Thyroid gland (tissue), 4 donors: ENCODE measurements at places on chromosomes 13 and 19. TPM values are rescaled to one million over a fixed set of nuclear protein-coding genes. Genes with fewer than 3 reads are reported as not detected.
A peak's percentile ranks its signal among the peaks of the same experiment; 100 is the strongest.

GRCh38 chr19:16847430-16847829 is 18.2 kb downstream of the SIN3B start:
- DNase-seq, result no peak

SELENOV gene
- 2.7 TPM for total RNA-seq

DNA sequence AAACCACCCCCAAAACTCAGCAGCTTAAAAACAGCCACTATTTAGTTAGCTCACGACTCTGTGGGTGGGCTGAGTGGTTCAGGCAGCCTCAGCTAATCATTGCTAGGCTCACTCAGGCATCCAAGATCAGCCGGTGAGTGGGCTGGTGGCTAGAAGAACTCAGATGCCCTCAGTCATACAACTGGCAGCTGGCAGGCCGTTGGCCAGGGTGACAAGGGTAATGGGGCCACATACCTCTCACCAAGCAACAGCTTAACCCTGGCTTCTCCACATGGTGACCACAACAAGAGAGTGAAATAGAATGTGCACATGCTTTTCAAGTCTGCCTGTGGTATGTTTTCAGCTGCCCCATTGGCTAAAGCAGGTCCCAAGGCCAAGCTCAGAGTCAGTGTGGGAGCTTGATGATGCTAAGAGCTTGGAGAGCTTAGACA is 435.4 kb upstream of the TSHZ3 start:
- DNase-seq, result no peak

DNA sequence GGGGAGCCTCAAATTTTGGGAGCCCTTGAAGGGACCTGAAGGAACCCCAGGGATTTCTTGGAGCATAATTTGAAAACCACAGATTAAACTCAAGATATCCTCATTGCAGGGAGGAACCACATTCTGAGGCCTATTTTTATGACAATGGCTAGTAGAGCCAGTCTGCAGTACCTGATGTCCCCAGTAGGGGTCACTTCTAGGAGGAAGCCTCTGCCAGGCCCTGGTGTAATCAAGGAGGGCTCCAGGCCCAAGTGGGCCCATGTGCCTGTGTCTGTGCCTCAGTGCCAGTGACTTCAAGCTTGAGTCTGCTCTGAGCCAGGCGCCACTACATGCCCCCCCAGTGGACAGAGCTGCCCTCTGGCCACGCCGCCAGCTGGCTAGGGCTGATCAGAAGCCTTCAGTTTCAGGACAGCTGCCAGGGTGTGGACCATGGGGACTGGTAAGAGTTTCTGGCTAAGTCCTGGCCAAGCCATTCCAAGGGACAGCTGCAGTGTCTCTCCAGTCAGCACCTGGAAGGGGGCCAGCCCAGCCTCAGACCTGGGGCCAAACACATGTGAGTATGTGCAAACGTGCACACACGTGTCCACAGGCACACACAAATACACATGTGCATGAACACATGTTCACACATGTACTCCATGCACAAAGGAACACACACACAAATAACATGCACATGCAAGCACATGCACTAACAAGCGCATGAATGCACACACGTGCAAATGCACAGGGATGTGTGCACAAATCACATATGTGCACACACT is 20.5 kb upstream of the SLC7A10 start:
- no peak for DNase-seq

GRCh38 chr19:35879770-35880317 is 11.5 kb downstream of the APLP1 start:
- peak; percentile 88 for DNase-seq

DNA sequence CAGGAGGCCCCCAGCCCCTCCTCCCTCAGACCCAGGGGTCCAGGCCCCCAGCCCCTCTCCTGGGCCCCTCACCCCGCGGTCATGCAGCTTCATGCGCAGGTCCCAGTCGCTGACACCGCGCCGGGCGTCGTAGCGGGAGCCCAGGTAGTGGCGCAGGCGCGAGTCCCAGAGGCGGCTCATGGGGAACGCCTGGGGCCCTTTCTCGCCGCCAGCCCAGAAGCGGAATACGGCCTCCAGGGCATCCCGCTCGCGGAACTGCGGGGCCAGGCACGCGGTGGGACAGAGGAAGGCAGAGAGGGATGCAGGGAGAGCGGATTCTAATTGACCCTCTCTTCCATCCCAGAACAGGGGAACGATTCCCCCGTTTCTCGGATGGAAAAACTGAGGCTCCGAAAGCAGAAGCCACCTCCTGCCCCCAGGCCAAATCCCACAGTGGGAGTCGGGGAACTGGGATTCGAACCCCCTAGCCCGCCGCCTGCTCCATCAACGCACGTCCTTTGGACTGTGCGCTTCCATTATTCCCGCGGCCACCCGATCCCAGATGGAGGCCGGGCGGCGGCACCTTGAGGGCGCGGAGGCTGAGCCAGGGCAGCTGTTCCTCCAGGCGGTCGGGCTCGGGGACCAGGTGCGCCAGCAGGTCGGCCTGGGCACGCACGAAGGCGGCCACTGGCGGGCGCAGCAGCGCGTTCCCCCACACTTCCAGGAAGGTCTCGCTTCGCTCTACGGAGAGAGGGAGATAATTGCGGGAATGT is 4.2 kb upstream of the TNNI3 start:
- DNase-seq, result no peak

- DNase-seq, result peak; percentile 5
Observed at GRCh38 chr19:51367255-51367564, 1.0 kb upstream of the ETFB start.

DNA sequence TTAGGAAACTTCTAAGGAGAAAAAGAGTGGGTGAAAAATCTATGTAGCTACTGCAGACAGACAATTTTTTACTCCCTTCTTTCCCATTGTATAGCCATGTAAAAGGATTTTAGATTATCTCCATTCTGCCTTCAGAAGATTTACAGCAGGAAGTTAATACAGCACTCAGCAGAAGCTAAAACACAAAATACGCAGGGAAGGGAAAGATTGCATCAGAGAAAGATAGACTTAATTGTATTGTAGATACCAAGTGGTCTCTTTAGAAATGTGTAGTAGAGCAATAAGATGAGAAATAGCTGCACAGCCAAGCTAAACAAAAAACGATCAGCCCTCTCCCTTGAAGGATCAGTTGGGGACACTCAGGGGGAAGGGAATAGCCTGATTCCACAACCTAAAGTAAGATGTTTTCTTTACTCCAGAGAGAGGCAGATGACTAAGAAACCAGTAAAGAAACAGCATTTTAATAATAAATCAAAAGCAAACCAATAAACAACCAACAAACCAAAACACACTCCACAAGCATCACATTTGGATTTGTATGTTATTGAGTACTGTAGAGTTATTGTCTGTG is 236.7 kb upstream of the SLITRK1 start:
- no peak for DNase-seq
